ENCODE measurements at places on chromosomes 4 and X. TPM values are rescaled to one million over a fixed set of nuclear protein-coding genes. Genes with fewer than 3 reads are reported as not detected.

DNA sequence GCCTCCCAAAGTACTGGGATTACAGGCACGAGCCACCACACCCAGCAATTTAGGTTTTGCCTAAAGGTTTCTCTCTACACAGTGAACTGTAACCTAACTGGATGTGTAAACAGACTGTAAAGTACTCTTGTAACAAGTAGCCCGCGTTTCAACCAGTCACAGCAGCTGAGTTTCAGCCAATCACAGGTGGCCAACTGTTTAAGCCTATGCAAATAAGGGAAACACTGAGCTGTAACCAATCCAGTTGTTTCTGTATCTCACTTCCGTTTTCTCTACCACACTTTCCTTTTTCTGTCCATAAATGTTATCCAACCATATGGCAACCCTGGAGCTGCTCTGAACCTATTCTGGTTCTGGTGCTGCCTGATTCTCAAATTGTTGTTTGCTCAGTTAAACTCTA lies 59.9 kb downstream of the DIPK2B start:
- no peak for DNase-seq

- DNase-seq: no peak
These were observed 170.0 kb upstream of the RPL34 start for GRCh38 chr4:108450236-108450898.

The GUCY1A1 gene
- total RNA-seq: 29.4 TPM

- DNase-seq: no peak
These were observed 38.6 kb downstream of the TSC22D3 start for GRCh38 chrX:107736781-107737531.

The DTHD1 gene
- not detected for total RNA-seq

GRCh38 chr4:159563257-159563656 lies 460.4 kb downstream of the RAPGEF2 start:
- no peak for DNase-seq

- DNase-seq: no peak
These were observed 3.2 kb downstream of the DDX3X start for GRCh38 chrX:41337140-41337539.

The KIF4A gene
- 1.3 TPM for total RNA-seq

The NXF2 gene
- total RNA-seq: not detected

The CRMP1 gene
- total RNA-seq: 3.0 TPM

DNA sequence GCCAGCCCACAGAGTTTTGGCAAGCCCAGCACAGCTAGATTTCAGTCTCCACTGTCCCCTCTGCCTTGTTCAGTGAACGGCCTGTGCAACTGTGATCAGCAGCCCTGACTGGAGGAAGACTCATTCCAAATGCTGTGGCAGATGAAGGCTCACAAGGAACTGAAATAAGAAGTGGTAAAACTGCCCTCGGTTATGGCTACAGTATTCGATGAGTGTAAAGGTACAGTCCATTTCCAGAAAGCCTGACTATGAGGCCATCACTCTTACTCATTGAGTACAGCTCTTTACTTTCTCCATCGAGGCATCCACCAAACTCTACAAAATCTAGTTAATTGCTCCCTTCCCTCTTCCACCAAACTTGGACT lies 69.1 kb downstream of the RHOH start:
- DNase-seq: no peak

The HS3ST1 gene
- total RNA-seq: 3.2 TPM

The SHROOM4 gene
- total RNA-seq: 2.3 TPM

Measured in transverse colon (tissue), 4 donors.